ENCODE measurements at places on chromosomes 7 and 10. TPM values are rescaled to one million over a fixed set of nuclear protein-coding genes. Genes with fewer than 3 reads are reported as not detected.

The CDC14C gene
- total RNA-seq, result under 0.01 TPM

The SHH gene
- under 0.01 TPM for total RNA-seq

The GPR158 gene
- under 0.01 TPM for total RNA-seq

The ABCB1 gene
- total RNA-seq, result 0.26 TPM

The CALHM1 gene
- total RNA-seq, result not detected

The TMEM176A gene
- not detected for total RNA-seq

The TMEM236 gene
- total RNA-seq, result 0.43 TPM

The CDHR3 gene
- total RNA-seq, result 1.5 TPM

The RBP3 gene
- total RNA-seq, result not detected

Measured in dermis lymphatic vessel endothelial cell (primary cell).